Cortex of kidney (tissue), 1 donor: ENCODE measurements at places on chromosomes 2 and 18.

GRCh38 chr18:54859667-54860421 lies 31.6 kb downstream of the RAB27B start:
- DNase-seq, result no peak

- no peak for DNase-seq
These were observed 141.6 kb downstream of the UBE2E3 start for GRCh38 chr2:181121996-181122395.

GRCh38 chr2:45567288-45567963 lies 43.6 kb downstream of the SRBD1 start:
- no peak for DNase-seq

GRCh38 chr2:88220718-88221117 lies 50.6 kb downstream of the THNSL2 start:
- no peak for DNase-seq

DNA sequence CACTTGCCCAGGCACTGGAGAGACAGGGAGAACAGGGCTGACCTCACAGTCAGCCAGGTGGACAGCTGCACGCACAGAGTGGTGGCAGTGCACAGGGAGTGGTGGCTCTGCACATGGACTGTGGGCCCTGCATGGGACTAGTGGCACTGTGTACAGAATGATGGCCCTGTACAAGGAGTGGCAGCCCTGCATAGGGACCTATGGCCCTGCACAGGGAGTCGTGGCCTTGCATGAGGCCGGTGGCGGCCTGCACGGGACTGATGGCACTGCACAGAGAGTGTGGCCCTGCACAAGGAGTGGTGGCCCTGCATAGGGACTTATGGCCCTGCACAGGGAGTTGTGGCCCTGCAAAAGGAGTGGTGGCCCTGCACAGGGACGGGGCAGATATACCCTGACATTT lies 19.1 kb upstream of the STEAP3 start:
- DNase-seq, result no peak

DNA sequence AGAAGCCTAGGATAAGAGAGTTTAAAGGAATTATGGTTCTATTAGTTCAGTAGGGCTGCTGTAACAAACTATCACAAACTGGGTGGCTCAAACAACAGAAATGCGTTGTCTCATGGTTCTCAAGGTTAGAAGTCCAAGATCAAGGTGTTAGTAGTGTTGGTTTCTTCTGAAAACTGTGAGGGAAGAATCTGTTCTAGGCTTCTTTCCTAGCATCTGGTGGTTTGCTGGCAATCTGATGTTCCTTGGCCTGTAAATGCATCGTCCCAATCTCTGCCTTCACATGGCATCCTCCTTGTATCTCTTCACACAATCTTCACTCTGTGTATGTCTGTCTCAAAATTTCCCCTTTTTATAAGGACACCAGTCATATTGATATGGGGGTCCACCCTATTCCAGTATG lies 76.3 kb downstream of the MDH1 start:
- DNase-seq, result no peak

GRCh38 chr2:171086352-171087290 lies 74.1 kb downstream of the TLK1 start:
- DNase-seq, result no peak

DNA sequence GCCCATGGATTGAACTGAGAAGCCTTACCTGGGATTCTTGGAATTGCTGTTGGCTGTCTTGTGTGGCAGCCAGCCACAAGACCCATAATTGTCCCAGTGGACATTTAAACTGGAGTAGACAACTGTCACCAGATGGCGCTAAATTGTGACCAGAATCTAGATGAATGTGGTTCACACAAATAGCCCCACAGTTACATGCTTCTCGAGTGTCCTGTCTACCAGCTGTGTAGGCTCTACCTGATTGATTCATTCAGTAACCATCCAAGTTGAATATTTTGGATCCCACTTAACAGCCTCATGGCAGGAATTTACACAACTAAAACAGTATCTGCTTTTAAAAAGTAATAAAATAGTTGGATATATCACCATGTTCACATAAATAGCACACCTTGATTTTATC lies 73.2 kb downstream of the MAP4K4 start:
- DNase-seq, result no peak

GRCh38 chr18:60413944-60414547 lies 41.5 kb upstream of the MC4R start:
- no peak for DNase-seq

DNA sequence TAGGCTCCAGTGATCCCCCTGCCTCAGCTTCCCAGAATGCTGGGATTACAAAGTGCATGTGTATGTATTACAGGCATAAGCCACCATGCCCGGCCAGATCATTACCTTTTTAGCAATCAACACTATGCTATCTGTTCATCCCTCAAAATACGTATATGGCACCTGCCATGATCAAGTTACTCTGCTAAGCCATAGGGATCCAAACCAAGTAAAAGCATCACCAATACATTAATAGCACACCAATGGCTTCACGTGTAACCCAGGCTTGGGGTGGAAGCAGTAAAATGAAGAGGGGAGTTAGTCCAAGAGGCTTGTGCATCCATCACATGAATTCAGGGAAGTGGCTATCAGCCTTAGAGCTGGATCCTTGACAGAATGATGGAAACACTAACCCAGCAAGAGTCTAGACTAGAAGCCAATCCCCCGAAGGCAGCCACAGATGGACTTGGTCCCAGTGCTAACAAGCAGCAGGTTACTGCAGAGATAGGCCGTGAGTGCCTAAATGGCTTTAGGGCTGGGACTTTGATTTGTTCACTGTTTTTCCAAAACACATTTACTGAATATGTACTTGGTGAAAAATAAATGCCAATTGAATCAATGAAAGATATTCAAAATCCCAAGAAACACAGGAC lies 11.3 kb downstream of the HDLBP start:
- DNase-seq, result no peak

DNA sequence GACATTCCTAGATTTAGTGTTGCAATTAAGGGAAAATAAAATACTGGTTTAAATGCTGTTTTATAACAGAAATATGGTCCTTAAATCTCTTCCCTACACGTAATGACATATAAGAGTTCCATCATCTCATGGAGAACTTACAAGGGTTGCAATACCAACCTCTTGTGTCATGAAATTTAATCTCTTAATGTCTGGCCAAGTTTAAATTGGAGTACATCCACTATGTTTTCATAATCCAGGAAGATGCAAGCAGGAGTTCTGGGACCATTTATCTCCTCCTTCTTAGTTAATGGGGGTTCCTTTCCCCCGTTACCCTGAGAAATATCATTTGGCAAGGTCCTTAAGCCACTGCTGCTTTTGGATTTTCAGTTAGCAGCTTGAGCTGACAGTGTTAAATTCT lies 126.0 kb upstream of the ACVR2A start:
- DNase-seq, result no peak

GRCh38 chr2:191539068-191539467 lies 138.9 kb upstream of the NABP1 start:
- no peak for DNase-seq

GRCh38 chr2:133718688-133719201 lies 150.5 kb upstream of the NCKAP5 start:
- DNase-seq, result no peak

DNA sequence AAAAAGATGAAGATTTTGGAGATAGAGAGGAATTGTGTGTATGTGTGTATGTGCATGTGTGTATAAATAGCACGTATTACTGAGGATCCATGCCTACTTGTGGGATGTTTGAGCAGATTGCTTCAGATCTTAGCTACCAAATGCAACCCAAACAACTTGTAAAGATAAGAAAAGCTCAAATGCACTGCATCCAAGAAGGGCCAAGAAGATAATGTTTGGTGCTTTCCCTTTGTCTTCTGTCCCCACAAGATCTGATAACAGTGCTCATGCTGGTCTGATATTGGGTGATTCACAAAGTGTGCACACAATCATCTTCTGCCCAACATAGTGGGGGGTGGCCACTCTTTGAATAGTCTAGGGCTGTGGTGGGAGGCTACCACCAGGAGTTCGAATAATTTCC lies 284.8 kb upstream of the CYRIA start:
- DNase-seq, result no peak

DNA sequence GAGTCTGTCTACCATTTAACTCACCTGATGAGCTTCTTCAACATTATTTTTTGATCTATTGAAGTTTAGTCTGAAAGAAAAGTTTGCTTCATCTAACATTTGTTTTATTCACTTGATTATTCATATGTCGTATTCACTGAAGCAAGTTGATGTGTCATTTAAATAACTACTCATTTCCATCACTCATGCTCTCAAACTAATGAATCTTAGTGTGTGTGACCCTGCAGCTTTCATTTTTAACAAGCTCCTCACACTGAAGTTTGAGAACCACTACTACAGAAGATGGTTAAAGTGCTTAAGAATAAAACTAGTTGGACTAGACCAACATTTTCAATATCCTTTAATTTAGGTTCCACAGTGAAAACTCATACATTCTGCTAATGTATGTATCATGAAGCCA lies 1.8 kb upstream of the ABI2 start:
- no peak for DNase-seq

DNA sequence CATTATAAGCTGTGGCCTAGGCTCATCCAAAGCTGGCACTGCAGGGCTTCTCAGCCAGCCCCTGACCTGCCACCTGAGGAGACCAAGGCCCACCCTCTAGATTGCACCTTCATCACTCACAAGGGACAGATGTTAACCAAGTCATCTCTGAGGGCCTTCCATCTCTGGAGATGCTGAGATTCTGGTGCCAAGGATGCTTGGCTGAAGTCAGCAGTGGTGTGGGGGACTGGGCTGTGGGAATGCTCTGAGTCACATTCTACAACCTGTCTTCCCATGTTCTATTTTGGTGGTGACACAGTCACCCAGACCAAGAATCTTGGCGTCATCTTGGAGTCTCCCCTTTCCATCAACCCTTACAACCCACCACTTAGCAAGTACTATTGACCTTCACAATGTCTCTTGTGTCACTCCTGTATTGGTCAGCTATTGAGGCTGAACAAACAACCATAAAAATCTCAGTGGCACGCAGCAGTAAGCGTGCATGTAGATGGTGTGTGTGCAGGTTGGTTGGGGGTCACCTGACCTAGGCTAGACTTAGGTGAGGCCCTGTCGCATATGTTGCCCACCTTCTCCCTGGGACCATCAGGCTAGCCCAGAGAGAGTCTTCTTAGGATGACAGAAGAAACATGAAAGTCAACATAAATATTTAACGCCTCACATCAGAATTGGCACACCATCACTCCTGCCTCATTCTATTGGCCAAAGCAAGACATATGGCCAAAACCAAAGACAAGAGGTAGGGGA lies 135.0 kb downstream of the SMAD7 start:
- DNase-seq, result no peak

DNA sequence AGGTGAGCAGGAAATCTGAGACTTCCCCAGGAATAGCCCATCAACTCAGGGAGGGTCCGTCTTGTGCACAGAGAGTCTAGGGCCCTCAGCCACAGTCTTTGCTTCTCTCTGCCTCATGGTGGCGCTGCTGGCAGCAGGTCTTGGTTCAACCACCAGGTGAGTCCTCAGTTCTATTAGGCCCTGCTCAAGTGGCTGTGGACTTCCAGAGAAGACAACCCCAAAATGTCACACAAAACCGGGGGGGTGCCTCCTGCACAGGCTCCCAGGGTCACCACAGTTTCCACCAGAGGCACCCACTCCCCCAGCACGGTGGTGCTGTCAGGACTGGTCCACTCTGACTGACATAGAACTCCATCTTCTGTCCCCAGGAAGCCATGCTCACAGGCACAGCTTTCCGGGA lies 2.4 kb upstream of the CHRNG start:
- no peak for DNase-seq

DNA sequence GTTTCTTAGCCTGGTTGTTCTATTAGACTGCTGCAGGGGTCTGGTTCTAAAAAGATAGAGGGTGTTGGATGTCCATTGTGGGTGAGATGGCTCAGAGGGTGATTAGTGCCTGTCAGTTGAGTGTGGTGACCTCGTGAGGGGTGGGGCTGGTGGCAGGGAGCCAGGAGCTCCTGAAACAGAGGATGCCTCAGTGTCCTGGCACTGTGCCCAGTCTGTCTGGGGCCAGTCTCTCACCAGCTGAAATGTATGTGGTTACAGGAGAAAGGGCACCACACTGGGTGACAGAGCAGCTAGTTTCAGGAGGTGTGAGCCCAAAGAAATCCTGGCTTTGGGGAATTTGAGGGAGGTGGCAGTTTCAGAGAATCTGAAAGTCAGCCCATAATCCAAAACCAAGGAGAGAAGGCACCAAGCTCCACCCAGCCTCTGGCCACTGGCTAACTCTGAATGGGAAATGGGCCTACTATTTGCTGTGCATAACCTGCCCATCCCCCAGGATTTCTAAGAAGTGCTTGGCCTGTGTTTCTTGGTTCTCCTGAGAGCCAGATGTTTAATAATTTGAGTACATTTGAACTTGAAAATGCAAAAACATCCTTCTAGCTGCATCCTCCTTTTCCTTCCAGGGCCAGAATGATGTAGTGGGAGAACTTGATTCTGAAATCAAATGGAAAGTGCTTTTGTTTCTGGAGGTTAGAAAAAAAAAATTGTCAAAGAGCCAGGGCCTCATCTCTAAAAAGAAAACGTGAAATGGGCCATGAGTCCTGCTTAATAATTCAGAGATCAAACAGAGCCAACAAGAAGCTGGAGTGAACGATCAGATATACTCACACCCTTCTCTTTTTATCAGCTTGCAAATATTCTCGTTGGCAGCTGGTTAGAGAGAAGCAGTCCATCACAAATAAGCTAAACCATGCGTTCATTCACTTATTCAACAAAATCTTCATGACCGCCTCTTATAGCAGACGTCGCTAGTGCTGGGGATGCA lies 92.3 kb downstream of the B3GNT2 start:
- DNase-seq, result no peak

DNA sequence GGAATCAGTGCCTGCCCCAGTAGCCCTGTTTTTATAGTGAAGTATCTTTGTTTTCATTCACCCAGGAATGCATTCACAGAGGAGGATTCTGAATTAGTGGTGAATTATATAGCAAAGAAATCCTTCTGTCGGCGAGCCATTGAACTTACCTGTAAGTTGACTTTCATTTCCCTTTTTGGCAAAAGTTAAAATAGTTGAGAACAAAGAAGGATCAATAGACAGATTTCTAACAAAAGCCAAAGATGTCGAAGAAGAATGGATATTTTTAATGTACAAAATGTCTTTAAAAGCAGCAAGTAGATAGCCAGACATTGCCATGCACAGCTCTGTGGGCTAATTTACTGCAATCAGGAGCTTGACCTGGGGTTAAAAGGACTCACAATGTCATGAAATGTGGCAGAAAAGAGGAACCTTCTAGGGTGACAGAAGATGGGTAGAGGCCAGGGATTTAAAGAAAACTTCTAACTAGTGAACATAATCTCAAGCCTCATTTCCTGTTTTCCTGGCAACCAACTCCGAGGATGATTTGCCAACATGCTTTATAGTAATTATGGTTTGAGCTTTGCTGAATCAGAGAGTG lies 53.8 kb upstream of the TMEM87B start:
- no peak for DNase-seq

DNA sequence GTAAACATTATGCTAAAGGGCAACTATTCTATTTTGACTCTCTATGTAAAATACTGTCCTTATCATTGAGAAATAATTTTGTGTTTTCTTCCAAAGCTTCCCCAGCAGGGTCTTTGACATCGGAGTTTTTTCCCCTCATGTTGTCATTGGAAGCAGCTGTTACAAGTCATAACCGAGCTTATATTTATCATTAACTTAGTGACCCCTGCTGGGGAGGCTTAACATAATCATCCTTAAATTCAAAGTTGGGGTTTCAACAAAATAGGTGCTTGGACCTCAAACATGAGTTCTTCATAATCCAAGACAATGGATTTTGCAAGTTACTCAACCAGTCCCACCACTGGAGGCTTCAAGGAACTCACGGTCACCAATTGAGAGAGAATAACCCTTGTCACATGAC lies 330.9 kb downstream of the DCC start:
- no peak for DNase-seq
